Fibroblast of mammary gland (primary cell): ENCODE measurements at places on chromosomes 13 and 19.

DNA sequence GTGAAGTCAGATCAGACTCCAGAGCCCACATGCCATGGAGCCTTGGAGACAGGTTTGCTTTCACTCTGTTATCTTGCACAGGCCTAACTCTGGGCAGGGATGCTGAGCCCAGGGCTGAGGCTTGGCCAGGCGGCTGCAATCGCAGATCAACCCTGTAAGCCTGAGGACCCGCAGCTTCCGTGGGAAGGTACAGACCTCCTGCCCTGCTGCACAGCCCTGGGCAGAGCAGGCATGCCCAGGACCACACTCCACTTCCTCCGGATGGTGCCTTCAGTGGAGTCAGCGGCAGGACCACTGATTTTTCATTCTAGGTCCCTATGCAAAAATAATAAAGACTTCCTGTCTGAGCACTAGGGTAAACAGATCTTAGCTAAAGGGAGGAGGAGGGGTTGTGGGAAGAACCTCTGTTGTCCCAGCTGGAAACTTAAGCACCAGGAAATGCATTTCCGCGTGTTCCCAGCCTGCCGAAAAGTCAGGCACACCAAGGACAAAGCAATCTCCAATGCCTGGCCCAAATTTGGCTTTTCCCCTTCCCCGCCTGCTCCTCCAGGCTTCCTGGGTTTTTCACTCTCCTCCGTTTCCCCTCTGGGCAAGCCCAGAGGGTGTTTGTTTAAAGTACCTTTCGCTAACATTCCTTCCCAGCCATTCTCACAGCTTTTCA, 87.3 kb downstream of the KCTD15 start:
- DNase-seq = no peak

DNA sequence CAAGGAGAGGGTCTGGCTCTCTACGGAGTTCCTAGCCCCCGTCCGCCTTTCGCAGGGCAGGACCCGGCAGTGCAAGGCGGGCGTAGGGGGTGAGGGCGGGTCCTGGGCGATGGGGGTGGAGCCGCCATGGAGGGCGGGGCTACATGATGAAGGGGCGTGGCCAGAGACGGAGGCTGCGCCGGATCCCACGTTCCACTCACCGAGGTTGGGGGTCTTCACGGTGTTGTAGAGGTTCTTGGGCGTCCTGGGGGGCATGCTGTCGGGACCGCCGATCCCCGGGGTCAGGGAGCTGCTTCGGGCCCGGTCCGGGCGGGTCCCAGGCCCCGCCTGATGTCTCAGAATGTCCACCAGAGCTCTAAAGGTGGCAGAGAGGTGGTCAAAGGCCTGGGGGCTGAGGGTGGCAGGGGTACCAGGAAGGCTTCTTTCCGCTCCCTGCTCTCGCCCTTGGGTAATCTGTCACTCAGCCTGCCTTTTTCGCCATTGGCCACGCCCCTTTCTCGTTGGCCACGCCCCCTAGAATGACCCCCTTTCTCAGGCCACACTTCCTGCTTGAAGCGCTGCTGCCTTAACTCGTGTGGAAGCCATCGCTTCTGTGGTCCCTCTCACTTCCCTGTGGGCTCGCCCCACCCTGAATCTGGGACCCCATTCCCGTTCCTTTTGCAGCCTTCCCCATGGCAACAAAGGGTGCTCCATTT, 2.5 kb downstream of the SHISA7 start:
- DNase-seq = no peak

DNA sequence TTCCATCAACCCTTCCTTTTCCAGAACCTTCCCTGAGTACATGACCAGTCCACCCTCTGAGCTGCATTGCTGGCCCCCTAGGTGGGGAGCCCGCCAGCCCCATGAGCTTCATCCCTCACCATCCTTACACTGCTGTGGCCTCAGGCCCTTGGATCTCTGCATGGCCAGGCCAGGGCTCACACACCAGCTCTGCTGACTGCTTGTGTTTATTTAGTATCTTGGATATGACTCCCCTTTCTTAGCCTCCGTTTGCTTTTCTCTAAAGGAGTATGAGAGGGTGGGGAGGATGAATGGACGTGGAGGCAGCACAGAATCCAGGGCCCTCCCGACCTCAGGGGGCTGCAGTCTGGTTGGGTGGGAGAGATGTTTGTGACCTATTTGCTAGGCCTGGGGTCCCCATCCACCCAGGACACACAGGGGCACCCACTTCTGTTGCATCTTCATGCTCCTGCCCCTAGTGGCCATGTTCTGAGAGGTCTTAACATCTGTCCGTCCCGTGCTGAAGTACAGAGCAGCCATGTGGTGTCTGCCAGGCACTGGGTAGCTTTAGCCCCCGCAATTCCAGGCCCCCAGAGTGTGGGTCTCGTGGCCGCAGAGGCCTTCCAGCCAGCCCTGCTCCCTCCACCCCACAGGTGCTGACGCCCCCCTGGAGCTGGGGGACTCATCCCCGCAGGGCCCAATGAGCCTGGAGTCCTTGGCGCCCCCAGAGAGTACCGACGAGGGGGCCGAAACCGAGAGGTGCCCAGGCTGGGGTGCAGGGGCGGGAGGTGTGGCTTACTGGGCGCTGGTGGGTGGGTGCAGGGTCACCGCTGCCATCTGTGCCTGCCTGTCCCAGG, 13.0 kb downstream of the ARHGEF1 start:
- DNase-seq = no peak

- DNase-seq = peak; percentile 34
These were observed 1.3 kb downstream of the ISOC2 start for GRCh38 chr19:55459950-55460657.

DNA sequence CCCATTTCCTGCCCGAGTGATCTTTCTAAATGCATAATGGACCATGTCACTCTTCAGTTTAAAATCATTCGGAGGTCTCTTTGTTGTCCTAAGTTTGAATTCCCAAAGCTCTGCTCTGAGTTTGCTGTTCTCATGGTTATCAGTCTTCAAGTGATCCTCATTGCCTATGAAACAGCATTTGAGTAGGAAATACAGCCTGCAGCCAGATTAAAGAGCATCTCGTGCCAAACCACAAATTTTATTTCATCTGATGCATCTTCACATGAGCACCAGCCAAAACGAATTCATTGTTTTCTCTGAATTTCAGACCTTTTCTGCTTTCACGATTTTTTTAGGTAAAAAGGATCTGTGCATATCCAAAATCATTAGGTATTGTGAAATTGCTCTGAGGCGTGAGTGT, 299.6 kb downstream of the TDRD3 start:
- no peak for DNase-seq

DNA sequence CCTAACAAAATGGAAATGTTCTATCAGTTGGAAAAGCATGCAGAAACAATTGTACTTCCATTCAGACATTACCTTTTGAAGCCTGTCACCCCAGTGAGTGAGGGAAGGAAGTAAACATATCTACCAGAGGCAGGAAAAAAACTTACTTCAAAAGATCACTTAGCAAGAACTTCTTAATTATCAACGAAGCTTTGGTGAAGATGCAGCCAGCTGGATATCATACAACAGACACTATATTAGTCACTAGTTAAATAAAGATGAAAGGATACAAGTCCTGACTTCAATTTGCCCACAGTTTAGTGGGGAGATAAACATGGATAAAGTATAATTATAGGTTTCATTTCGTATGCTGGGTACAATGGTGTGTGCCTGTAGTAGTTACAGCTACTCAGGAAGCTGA, 148.8 kb downstream of the TNFRSF19 start:
- DNase-seq = peak; percentile 34

DNA sequence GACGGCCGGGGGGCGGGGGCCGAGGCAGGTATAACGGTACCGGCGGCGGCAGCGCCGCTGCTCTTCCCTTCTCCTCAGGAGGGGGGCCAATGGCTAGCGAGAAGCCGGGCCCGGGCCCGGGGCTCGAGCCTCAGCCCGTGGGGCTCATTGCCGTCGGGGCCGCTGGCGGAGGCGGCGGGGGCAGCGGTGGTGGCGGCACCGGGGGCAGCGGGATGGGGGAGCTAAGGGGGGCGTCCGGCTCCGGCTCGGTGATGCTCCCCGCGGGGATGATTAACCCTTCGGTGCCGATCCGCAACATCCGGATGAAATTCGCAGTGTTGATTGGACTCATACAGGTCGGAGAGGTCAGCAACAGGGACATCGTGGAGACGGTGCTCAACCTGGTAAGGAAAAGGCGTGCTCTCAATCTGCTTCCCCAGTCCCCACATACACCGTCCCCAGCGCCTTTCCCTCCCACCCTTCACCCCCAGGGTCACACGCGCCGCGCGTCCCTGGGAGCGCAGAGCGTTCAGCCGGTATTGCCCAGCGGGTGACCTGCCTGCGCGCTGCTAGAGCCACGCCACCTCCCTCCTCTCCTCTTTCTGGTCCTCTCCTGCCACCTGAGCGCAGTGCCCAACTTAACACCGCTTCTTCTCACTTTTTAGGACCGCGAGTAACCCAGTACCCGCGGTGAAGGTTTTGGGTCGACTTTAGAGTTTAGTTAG, 814 bp downstream of the NBEA start:
- DNase-seq = no peak

DNA sequence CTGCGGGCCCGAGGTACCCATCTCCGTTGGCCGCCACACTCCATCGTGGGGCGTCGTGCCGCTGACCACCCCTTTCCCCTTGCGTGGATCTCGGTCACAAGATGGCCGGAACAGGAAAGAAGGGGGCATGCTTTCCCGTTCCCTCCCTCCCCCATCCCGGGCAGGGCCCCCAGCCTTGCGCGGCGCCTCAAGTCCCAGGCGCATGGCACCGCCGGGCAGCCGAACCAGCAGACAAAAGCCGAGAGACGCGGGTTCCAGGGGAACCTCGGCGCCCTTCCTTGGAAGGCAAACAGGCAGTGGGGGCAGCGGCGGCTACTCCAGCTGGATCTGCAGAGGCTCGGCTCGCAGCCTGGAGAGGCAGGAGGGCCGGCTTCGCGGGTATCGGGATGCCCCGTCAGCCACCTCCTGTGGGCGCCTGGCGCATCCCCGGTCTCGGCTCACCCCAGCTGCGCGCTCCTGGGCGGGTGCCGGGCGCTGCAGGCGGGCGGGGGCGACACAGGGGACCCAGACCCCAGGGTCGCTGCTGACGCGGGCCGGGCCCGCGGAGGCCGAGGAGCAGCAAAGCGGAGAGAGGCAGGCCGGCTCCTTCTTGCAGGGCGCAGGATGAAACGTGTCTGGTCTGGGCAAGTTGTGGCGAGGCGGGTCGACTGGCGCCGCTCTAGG, 439 bp downstream of the DZIP1 start:
- DNase-seq = peak; percentile 31

DNA sequence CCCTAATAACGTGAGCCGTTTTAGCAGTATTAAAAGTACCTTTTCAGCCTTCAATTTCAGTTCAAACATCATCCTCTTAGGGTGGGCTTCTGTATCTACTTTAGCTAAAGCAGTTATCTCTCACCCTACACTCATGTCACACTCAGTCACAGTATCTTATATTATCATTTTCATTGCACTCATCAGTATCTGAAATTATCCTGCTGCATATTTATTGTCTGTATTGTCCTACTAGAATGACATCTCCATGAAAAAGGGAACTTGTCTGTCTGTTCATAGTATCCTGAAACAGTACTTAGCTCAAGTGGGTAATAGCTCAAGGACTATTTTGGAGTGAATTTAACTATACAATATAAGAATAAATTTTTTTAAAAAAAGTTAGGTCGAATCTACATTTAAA, 19.9 kb upstream of the RFC3 start:
- DNase-seq = no peak
